ENCODE measurements at places on chromosomes 2 and 18.
A peak's percentile ranks its signal among the peaks of the same experiment; 100 is the strongest.

GRCh38 chr2:144011553-144011952, 508.4 kb downstream of the ZEB2 start:
- DNase-seq, result no peak

GRCh38 chr18:79533591-79533990, 137.9 kb downstream of the NFATC1 start:
- no peak for DNase-seq

- no peak for DNase-seq
Measured at GRCh38 chr2:73374269-73374668, 11.4 kb upstream of the ALMS1 start.

DNA sequence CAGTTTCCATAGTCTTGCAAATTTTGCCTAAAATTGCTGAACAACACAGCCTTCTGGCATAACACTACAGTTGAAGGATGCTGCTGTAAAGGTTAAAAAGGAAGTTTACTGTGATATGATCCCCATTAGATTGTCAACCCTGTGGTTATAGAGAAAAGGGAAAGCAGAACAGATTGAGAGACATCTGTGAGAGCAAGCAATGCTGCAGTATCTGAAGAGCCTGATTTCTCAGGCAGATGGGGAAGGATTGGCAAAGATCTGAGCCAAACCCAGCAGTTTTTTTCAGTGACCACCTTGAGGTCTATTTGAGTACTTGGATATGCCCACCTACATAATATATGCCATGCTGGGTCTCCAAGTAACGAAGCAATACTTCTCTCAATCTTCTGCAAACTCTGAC, 8.5 kb upstream of the ST8SIA3 start:
- DNase-seq, result no peak

- no peak for DNase-seq
Measured at GRCh38 chr18:38847326-38847725, 1281.7 kb upstream of the CELF4 start.

GRCh38 chr18:27073404-27073830, 111.7 kb downstream of the CHST9 start:
- DNase-seq, result no peak

GRCh38 chr2:234488913-234489451, 7.9 kb downstream of the ARL4C start:
- DNase-seq, result peak; percentile 39

- no peak for DNase-seq
Measured at GRCh38 chr2:224208443-224208842, 169.4 kb upstream of the SERPINE2 start.

DNA sequence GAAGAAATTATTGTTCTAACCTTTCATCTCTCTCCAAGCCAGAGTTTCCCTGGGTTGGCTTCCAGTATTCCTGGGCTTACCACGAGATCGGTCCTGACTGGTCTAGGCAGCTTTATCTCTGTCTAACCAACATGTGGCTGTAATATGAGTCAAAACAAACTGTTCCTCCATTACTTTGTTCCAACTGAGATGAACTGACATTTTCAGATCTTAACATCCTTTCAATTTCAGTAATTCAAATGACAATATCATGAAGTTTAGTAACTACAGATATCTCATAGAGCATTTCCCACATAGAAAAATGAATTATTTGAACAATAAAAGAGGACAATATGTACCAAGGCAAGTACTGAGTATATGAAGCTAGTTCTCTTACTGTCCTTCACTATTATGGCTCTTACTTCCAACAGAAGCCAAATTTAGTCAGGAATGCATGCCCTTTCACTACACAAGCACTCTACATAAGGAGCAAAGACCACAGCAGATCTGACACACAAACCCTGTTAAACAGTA, 15.5 kb downstream of the SLC25A12 start:
- DNase-seq, result no peak

DNA sequence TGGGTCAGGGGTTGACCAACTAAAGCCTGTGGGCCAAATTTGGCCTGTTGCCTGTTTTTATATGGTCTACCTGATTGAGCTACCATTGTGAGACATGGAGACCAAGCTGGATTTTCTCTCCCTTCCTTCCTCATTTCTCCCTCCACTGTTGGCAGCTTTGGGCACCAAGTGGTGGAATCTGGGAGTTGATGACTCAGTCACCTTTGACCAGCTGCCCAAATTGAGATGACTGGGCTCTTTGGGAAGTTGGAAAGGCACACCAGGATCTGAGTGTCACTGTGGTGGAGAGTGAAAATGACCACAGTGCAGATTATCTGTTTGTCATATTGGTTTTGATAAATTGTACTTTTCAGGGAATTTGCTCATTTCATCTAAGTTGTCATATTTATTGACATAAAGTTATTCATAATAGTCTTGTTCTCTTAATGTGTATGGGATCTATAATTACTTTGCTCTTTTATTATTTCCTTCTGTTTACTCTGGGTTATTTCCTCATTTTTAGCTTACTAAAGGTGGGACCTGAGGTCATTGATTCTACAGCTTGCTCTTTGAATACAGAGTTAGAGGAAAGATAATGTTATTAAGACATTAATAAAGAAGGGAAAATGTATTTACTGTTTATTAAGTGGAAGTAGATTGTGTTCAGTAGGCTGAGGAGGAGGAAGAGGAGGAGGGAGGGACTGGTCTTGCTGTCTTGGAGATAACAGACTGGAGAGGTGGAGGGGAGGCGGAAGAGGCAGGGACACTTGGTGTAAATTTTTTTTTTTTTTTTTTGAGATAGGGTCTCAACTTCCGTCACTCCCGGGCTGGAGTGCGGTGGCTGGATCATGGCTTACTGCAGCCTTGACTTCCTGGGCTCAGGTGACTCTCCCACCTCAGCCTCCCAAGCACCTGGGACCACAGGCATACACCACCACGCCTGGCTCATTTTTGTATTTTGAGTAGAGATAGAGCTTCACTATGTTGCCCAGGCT, 31.8 kb downstream of the AGFG1 start:
- no peak for DNase-seq
